ENCODE measurements at places on chromosomes 3 and 15.
A peak's percentile ranks its signal among the peaks of the same experiment; 100 is the strongest.

- no peak for DNase-seq
Observed at GRCh38 chr3:101938262-101938847, 89.0 kb downstream of the NFKBIZ start.

- no peak for DNase-seq
Observed at GRCh38 chr15:39312984-39313383, 267.9 kb upstream of the THBS1 start.

DNA sequence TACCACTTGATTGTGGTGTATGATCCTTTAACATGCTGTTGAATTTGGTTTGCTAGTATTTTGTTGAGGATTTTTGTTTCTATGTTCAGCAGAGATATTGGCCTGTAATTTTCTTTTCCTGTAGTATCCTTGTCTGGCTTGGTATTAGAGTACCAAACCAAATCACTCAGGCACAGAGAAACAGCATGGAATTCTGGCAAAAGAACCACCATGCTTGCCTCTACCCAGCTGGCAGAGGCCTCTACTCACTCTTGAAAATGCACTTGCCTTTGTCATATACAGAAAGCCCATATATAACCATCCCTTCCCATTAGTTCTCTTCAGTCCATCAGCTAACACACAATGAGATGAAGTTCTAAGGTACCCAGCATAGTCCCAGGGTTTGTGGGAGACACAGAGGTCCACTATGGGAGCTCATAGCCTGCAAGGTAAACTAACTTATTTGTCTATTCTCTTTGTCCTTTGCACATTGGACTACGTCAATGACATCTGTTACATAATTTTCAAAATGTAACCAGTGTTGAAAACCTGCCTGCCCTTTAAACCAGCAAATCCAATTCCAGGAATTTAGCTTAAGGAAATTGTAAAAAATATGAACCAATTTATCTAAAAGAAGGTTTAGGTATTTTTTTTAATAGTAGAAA is 82.1 kb upstream of the POMGNT2 start:
- DNase-seq, result no peak

DNA sequence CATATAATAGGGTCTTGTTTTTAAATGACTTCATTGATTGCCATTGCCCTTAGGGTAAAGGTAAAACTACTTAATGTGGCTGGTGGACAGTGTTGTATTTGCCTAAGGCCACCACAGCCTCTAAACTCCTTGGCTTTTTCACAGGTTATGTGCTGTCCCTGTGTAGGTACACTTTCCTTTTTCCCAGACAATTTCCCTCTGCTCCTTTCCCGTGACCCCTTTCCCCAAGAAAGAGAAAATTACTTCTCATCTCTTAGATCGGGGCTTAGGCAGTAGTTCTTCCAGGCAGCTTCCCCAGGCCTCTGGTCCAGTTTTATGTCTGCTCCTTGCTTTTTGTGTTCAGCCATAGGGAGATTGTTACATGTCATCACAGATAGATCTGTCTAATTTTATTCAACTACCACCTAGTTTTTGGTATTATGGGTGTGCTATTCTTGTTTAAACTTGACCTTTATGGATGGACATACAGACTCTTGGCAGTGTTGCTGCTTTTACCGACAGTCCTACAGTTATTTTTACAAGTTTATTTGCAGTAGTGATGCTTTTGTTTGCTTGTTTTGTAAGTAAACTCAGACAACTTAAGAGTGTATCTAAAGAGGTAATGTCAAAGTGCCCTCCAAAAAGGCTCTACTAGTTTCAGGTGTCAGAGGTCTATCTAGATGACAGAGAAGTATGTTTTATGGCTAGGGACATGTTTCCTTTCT is 20.5 kb upstream of the SCAANT1 start:
- DNase-seq, result no peak

DNA sequence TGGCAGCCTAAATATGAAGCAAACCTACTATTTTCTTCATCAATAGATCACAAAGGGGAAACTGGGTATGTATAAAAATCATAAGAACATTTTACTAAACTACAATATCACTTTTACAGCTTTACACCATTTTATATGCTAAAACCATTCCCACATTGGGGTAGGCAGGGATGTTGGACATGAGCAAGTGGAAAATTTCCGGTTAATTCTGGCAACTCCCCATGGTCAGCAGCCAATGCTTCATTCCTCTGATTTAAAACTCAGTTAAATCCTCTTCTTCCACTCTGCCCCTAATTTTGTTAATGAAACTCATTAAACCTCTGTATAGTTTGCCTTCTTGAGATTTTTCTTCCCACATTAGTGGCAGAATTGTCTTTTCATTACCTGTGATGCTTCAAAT is 552.5 kb upstream of the NECTIN3 start:
- DNase-seq, result no peak

- DNase-seq, result no peak
Observed at GRCh38 chr15:84697236-84697990, 18.5 kb downstream of the SEC11A start.

GRCh38 chr15:52527911-52528563 is 643 bp downstream of the MYO5A start:
- no peak for DNase-seq

GRCh38 chr15:60571008-60571420 is 92.1 kb upstream of the ICE2 start:
- DNase-seq, result no peak

- no peak for DNase-seq
Observed at GRCh38 chr3:5349343-5349742, 161.8 kb downstream of the EDEM1 start.

GRCh38 chr3:81352867-81353266 is 408.6 kb downstream of the GBE1 start:
- no peak for DNase-seq

GRCh38 chr3:47070770-47071169 is 91.3 kb downstream of the NBEAL2 start:
- DNase-seq, result no peak

DNA sequence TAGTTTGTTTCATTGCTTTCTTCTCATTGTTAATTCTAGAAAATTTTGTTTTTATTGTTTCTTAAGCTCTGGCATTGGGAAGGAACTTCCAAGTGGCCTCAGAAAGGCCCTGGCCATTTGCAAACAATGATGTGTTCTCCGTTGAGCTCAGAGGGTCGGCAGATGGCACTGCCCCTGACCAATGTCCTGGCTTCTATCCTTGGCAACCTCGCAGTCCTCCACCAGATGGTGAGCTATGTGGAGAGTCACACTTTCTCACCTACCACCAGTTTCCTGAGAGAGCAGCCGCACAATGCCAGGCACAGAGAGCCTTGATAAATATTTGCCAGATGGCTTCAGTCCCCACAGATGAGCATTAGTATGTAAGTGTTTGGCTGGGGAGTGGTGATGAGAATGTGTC is 343.7 kb downstream of the EPHB1 start:
- DNase-seq, result no peak

- no peak for DNase-seq
Observed at GRCh38 chr15:63035253-63035652, 7.3 kb upstream of the TPM1 start.

DNA sequence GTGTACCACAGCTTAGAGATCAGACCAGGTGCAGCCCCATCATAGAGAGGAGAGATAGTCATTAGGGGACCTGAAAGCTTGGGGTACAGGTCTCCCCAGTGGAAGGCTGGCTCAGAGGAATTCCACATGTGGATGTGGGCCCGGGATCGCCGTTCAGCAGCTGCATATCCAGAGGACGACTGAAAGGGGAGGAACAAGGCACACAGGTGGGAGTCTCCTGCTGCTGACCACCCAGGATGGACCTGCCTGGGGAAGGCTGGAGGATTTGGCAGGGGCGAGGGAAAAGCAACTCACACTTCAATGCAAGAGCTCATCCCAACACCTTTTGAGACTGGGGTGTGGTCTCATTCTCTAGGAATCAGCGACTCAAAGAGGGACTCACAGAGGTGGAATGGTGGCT is 25.0 kb upstream of the MRPS22 start:
- no peak for DNase-seq

- no peak for DNase-seq
Observed at GRCh38 chr15:46556010-46556409, 921.2 kb downstream of the SQOR start.

- no peak for DNase-seq
Observed at GRCh38 chr15:94745371-94745770, 514.0 kb downstream of the MCTP2 start.

DNA sequence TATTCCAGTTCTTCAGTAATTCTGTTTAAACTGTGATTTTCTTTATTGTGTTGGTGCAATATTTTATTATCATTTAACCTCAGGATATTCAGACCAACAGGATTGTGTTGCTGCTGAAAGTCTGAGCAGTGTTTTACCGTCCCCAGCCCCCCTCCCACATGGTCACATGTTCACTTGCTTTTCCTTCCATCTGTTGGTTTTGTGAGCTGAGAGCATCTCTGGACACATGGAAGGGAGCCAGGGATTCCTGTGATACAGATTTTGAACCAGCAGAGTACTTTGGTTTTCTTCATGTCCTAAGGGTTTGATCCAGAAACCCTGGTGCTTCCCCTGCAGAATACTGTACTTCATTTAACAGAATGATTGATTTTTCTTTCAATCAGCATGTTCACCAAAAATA is 11.9 kb downstream of the ARRDC4 start:
- DNase-seq, result no peak

- DNase-seq, result no peak
Observed at GRCh38 chr15:89396723-89397652, 62.4 kb upstream of the POLG start.

- no peak for DNase-seq
Observed at GRCh38 chr3:13801361-13802204, 78.3 kb downstream of the WNT7A start.

GRCh38 chr3:118556983-118557382 is 477.7 kb downstream of the IGSF11 start:
- DNase-seq, result no peak

GRCh38 chr3:18378218-18378617 is 46.9 kb downstream of the SATB1 start:
- no peak for DNase-seq

- peak; percentile 46 for DNase-seq
Observed at GRCh38 chr15:101490922-101491733, 1.6 kb upstream of the PCSK6 start.

DNA sequence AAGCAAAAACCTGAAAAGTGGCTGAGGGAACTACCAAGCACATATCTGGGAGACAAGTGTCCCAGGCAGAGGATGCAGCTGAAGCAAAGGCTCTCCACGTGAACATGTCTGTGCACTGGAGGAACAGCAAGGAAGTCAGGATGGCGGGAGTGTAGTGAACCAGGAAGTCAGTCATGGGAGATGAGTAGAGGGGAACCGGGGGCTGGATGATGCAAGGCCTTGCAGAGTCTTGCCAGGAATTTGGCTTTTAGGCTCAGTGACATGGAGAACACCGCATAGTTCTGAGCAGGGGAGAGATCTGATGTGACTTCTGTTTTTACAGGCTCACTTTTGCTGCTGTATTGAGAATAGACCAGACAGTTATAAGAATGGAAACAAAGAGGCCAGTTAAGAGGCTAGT is 19.0 kb downstream of the C2CD4A start:
- no peak for DNase-seq

DNA sequence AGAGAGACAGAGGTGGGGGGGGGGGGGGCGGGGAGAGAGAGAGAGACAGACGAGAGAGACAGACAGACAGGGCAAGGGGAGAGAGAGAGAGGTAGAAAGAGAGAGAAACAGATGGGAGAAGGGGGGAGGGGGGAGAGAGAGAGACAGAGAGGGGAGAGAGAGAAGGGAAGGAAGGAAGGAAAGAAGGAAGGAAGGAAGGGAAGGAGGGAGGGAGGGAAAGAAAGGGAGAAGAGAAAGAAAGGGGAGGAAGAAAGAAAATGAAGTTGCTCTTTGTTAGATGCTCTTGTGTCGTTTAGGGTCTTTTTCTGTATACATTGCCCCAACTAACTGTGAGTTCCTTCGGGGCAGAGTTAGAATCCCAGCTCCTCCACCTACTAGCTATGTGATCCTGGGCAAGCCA is 19.0 kb upstream of the EPHB3 start:
- DNase-seq, result peak; percentile 10

- DNase-seq, result no peak
Observed at GRCh38 chr3:23809840-23810342, 4.1 kb downstream of the UBE2E1 start.

DNA sequence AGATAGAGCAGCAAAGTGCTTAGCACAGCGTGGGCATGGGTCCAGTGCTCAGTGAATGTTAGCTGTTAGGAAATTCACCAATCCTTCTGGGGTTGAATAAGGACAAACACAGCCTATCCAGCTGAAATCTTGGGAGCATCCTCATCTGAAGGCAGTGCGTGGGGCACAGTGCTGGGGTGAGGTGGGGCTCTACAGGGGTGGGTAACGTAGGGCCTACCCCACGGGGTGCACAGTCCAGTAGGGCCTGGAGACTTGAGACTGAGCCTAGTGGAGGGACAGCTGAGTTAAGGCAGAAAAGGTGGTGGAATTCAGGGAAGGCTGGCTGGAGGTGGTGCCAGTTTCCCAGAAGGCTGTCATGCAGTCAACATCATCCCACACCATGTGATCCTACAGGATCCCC is 73.0 kb downstream of the ISG20 start:
- DNase-seq, result no peak

Data from ecto neural progenitor cell (in vitro differentiated cells).